ENCODE measurements at places on chromosomes 7 and 10. TPM values are rescaled to one million over a fixed set of nuclear protein-coding genes. Genes with fewer than 3 reads are reported as not detected.

DNA sequence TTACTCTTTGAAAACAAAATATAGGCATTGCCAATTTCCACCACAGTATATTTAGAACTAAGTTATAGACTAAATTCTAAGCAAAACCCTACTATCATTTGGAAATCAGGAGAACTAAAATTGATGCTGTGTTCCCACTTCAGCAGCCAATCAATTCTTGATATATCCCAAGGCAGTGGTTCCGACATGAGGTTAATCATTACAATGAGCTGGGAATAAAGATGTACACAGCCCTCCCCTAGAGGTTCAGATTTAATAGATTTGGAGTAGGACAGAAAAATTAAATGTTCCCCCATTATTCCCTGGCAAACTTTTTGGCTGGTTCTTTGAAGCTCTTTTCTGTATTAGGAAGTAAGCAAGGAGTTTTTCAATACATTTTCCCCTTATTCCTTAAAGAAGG lies 15.1 kb downstream of the ZNF800 start:
- DNase-seq: no peak

- DNase-seq: no peak
Observed at GRCh38 chr7:51455948-51456347, 139.3 kb upstream of the COBL start.

The ADAMTS14 gene
- 1.6 TPM for total RNA-seq

DNA sequence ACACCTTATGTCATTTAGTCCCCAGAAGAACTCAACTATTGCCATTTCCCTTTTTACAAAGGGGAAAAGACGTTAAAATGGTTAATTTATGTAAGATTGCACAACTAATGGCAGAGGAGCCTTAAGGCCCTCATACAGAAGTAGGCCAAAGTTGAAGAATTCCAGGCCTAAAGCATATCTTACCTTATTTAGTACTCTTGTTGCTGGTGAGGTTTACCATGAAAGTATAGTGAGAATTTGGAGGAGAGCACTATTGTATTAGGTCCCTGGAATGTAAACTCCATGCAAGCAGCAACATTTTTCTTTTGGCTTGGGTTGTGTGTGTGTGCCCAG lies 731 bp upstream of the CRPPA start:
- DNase-seq: no peak

The KIF5B gene
- 149 TPM for total RNA-seq

- DNase-seq: no peak
Observed at GRCh38 chr10:49076741-49077521, 38.4 kb downstream of the VSTM4 start.

- no peak for DNase-seq
Observed at GRCh38 chr10:87842776-87843497, 20.4 kb downstream of the KLLN start.

GRCh38 chr10:110016039-110016438 lies 8.3 kb downstream of the ADD3 start:
- DNase-seq: no peak

The RSPH10B gene
- not detected for total RNA-seq

The FAM241B gene
- total RNA-seq: 10.3 TPM

DNA sequence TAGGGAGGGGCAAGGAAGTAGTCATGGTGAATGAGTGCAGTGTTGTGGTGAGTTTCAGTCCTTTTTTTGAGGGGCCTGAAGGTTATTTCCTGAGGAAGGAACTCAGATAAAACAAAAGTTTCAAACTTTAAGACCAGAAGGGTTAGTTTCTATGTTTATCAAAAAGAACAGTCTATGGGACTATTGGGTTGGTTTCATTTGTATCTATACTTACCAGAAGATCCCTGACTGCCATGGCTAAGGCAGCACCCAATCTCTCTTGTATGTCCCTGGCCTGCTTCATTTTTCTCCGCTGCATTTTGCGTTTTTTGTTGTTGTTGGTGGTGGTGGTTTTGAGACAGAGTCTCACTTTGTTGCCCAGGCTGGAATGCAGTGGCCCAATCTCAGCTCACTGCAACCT lies 19.3 kb upstream of the GAD2 start:
- no peak for DNase-seq

The SEMA3D gene
- 0.50 TPM for total RNA-seq

DNA sequence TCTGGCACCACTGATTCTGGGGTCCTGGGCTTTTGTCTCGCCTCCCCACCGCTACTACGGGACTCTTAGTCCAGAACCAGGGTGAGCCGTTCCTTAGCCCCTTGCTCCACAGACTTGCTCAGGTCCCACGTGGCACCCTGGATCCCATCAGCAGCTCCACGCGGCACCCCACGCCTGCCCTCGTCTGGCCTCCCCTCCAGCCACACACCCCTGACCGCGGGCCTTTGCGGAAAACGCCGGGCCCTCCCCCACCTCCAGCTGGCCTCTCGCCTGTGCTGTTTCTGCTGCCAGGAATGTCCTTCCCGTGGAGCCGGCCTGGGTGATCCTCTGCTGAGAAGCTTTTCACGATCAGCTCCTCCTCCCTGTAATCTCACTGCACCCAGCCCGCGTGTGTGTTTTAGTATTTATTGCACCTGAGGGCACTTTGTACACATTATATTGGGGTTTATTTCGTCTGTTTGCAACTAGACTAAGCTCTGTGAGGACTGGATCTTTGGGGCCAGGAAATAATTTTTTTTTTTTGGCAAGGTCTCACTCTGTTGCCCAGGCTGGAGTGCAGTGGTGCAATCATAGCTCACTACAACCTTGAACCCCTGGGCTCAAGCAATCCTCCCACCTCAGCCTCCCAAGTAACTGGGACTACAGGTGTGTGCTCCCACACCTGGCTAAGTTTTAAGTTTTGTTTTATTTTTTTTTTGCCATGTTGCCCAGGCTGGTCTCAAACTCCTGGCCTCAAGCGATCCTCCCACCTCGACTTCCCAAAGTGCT lies 10.5 kb upstream of the TTYH3 start:
- no peak for DNase-seq

DNA sequence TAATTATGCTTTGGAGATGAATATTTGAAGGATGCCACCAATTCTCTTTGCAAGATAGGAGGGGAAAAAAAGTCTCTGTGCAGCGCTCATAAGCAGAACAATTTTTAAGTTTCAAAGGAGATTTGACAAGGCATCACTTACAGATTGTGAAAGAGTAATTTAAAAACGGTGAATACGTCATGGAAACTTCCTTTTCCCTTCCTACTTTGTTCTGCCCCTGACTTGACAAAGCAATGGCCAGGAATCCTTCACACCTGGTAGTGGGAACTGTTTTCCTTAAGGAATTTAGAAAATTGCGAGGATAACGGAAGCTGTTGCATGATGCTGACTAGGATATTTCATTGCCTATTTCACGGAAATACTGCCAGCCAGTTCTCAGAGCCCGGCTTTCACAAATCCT lies 16.7 kb downstream of the FAM107B start:
- DNase-seq: no peak

GRCh38 chr10:49120911-49121310 lies 5.6 kb upstream of the VSTM4 start:
- no peak for DNase-seq

The ADGRA1 gene
- not detected for total RNA-seq

GRCh38 chr7:153276394-153276793 lies 516.8 kb downstream of the ACTR3B start:
- DNase-seq: no peak

GRCh38 chr7:80429181-80429580 lies 82.7 kb downstream of the GNAT3 start:
- no peak for DNase-seq
